Activated naive CD4-positive, alpha-beta T cell treated with Interleukin-2 at 50 U/mL for 16 hours (primary cell): ENCODE measurements at places on chromosomes 16 and 17.

- DNase-seq = no peak
Observed at GRCh38 chr17:45973099-45973780, 25.8 kb upstream of the STH start.

DNA sequence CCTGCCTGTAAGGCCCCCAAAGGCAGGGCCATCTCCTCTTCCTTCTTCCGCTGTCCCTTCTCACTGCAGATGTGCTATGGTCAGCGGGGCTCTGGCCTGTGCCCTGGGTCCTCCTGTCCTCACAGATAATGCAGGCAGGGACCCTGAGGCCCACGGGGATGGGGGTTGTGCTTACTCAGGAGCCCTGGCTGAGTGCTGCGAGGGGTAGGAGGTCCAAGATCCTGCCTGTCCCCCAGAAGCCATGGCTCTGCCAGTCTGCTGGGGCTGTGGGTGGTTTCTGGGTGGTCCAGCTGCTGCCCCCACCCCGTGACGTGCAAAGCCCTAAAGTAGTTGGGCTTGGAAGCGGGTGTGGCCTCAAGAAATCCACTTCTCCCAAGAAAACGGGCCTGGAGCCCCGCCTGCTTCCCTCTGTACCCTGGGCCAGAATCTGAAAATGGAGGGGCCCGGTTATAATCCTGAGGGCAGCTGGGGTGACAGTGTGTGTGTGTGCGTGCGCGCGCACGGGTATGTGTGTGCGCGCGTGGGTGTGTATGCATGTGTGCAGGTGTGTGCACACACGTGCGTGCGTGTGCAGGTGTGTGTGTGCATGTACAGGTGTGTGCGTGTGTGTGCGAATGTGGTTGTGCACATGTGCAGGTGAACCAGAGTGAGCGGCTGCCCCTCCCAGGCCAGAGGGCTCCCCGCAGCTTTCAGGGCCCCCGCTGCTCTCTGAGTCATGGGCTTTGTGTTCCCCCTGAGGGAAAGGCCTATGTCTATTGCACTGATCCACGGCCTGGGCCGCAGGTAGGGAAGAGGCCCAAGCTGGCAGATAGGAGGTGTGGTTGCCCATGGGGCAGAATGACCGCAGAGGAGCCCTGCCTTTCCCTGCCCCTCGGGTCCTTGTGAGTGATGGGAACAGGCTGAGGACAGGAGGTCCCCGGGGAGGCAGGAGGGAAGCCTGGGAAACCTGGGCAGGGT, 13.8 kb downstream of the SPNS2 start:
- no peak for DNase-seq

DNA sequence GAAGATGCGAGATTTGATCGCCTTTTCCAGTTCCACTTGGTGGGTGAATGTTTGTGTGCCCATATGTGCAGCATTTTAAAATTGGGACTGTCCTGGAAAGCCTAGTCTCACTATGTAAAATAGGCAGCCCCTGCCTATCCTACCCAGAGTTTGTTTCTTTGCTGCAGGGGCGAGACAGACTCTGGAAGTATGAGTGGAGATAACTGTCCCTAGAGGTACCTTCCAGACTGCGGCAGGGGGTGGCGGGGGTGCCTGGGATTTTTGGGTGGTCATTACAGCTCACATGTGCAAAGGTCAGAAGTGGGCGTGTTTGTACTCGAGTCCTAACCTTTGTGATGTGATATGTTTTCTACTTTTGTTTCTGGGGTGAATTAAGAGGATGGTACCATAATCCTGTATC, 36.6 kb downstream of the MPRIP start:
- DNase-seq = no peak

GRCh38 chr17:39192901-39193300, 4.6 kb downstream of the CACNB1 start:
- DNase-seq = no peak

DNA sequence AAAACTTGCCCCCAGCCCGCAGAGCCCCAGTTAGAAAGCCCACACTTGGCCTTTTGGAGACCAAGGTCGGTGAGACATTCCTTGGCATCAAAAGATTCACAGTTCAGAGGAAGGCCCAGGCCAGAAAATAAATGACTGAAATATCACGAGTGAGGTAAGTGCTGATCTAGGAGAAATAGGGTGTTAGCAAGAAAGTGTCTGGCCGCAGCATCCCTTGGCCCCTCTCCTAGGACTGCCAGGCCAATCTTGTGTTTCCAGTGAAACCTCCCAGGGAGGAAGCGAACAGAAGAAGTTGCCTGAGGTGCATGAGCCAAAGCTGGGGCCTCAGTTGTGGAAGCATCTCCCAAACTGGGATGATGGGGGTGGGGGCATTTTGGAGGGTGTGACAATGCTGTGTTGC, 22.5 kb upstream of the NSMCE1 start:
- DNase-seq = no peak

- DNase-seq = no peak
Observed at GRCh38 chr16:78505544-78506366, 406.3 kb downstream of the WWOX start.

GRCh38 chr17:39144416-39144840, 7.0 kb downstream of the PLXDC1 start:
- DNase-seq = no peak

DNA sequence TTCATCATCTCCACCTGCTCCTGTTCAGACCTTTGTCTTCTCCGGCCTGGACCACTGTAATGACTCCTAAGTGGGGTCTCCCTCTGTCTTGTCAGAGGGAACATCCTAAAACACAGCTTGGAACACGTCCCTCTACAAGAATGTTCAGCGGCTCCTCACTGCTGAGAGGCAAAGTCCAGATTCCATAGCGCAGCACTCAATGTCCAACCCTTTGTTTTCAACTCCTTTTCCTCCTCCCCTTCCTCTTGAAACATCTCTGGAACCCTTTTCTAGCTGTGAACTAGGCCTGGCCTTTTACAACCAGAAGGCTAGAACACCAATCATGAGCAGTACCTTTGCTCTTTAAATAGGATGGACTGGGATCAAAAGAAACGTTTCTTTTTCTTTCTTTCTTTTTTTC, 914 bp downstream of the C17orf50 start:
- DNase-seq = no peak

DNA sequence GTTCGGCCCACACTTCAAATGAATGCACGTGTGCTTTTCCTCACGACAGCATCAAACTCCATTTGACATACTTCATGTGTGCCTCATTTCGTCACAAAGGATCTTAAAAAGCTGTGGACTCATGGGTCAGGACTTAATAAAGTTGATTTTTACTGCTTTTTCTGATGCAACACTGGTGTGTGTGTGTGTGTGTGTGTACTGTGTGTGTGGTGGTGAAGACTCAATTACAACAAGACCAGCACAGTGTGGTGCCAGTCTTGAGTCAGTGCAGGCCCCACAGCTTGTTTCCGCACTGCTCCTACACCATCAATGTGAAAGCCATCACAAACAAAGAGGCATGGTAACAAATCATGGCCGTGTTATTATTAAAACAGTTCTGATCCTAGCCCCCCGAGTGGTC, 17.7 kb downstream of the CDIP1 start:
- DNase-seq = no peak

- no peak for DNase-seq
Observed at GRCh38 chr17:19398301-19399181, 11.6 kb upstream of the MFAP4 start.
